ENCODE measurements at places on chromosomes 2 and 18. TPM values are rescaled to one million over a fixed set of nuclear protein-coding genes. Genes with fewer than 3 reads are reported as not detected.

Gene CD8A
- not detected for total RNA-seq

Gene CPLX4
- total RNA-seq, result not detected

Gene ARHGEF33
- total RNA-seq, result 0.19 TPM

Gene FBXO41
- 2.3 TPM for total RNA-seq

Gene PID1
- 0.68 TPM for total RNA-seq

Gene NEB
- 1.5 TPM for total RNA-seq

Gene FZD7
- 10.5 TPM for total RNA-seq

GRCh38 chr2:237617587-237617982, 9.8 kb upstream of the LRRFIP1 start:
- no peak for DNase-seq

DNA sequence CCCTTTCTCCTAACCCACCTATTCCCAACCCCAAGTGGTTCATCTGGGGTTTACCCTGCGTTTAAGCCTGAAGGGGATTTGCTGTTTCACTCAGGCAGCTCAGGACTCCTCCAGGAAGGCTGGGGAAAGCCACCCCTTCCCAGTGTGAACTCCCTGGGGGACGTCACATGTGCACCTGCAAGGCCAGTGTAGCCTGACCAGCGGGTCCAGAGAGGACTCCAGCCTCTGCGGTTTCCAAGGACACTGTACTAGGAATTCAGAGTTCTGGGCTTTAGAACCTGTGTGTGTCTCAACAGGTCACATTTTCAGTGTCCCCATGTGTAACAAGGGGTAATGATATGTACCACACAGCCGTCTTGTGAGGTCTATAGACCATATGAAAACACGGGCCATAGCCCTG, 17.9 kb downstream of the EHD3 start:
- DNase-seq, result no peak

DNA sequence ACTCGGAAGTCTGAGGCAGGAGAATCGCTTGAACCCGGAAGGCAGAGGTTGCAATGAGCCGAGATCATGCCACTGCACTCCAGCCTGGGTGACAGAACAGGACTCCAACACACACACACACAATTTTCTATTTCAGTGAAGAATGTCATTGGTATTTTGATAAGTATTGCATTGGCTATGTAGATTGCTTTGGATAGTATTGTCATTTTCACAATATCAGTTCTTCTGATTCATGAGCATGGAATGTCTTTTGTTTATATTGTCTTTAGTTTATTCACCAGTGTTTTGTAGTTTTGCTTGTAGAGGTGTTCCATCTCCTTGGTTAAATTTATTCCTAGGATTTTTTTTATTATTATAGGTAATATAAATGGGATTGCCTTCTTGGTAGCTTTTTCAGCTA, 693.4 kb upstream of the SYT4 start:
- DNase-seq, result no peak

GRCh38 chr2:76455910-76456309, 745.2 kb upstream of the GCFC2 start:
- DNase-seq, result no peak

DNA sequence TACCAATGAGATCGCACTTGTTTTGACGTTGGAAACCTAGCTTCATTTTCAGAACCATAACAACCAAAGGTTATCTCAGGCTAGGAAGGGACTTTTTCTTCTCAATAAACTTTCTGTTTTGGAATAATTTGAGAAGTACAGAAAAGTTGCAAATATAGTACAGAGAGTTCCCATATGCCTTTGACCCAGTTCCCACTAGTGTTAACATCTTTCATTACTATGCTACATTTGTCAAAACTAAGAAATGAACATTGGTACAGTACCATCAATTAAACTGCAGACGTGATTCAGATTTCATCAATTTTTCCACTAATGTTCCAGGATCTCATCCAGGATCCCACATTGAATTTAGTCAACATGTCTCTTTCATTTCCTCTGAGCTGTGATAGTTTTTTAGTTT, 111.6 kb downstream of the ATL2 start:
- no peak for DNase-seq

- DNase-seq, result no peak
Measured at GRCh38 chr18:38996056-38996455, 1430.5 kb upstream of the CELF4 start.

DNA sequence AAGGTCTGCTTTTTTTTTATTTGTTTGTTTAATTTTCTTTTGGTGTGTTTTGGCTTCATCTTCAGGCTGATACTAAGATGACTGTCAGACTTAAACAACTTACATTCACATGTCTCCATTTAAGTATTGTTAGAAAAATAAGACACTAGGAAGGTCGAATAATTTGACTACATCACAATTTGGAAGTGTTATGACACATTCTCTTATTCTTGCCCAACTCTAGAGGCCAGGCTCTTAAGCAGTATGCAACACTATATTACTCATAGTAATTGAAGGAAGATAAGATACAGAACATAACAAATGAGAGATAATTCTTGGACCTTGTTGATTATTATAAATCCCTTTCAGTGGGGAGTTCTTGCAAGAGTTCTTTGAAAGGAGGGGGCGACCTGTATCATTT, 295.3 kb upstream of the COL3A1 start:
- DNase-seq, result no peak

DNA sequence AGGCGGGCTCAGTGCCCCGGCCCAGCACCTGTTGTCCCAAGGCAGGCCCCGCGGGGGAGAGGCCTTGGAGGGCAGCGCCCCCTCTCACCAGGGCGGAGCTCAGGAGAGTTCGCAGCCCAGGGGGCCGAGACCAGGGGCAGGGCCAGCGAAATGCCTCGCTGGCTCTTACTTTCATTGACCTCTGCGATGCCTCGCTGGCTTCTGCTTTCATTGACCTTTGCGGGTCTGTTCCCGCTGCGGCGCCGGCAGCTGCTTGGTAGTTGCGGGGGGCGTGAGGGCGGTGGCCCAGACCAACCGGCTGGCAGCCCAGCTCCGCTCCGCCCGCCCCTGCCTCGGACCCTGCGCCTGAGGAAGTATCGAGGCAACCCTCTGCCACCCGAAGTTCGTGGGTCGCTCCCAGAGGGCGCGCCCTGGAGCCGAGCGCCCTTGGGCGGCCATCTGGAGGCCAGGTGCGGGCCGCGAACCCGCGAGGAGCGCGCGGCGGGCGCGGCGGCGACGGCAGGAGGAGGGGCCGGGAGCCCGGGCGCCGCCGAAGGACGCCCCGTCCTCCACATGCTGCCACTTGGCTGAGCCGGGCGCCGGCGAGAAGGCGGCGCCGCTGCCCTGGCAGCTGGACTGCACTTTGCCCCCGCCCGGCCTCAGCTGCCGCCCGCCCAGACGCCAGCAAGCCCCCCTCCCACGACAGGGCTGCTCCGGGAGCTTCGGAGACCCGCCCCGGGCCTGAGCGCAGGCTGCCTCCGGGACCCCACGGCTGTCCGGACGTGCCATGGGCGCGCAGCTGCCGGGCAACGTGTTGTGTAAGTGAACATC, 118.0 kb upstream of the MSTN start:
- no peak for DNase-seq

- no peak for DNase-seq
Measured at GRCh38 chr2:181741756-181742155, 61.4 kb upstream of the NEUROD1 start.

DNA sequence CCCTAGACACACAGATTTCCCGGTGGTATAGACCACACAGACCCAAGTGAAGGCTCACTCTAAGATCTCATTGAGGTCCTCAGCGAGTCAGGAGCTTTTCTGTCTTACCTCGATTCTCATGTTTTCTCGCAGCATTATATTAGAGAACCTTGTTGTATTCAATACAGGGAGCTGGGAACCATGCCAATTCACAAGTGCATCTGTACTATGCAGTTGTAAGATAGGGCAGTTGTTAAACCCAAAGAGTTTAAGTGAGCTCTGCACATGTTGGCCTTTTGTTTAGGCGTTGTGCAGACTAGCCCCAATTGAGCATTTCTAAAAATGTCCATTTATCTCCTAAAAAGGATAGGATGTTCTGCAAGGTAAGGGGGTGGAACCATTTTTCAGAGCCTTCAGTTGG, 59.6 kb downstream of the FEZ2 start:
- DNase-seq, result no peak

GRCh38 chr2:223148516-223148915, 96.5 kb downstream of the KCNE4 start:
- no peak for DNase-seq

GRCh38 chr2:124566518-124566970, 541.5 kb downstream of the CNTNAP5 start:
- DNase-seq, result no peak

Data from glomerular endothelial cell (primary cell).